ENCODE measurements at places on chromosomes 12 and 14. TPM values are rescaled to one million over a fixed set of nuclear protein-coding genes. Genes with fewer than 3 reads are reported as not detected.

The GPX2 gene
- total RNA-seq, result not detected

The TSPAN11 gene
- total RNA-seq, result 0.07 TPM

The GLS2 gene
- total RNA-seq, result 7.2 TPM

The LTB4R gene
- 28.5 TPM for total RNA-seq

The IFT43 gene
- 12.2 TPM for total RNA-seq

The COQ6 gene
- 20.4 TPM for total RNA-seq

The EXOC3L4 gene
- not detected for total RNA-seq

The HECTD1 gene
- 115 TPM for total RNA-seq

The BICDL1 gene
- 180 TPM for total RNA-seq

The FGF23 gene
- total RNA-seq, result not detected
